Activated CD4-positive, CD25-positive, alpha-beta regulatory T cell treated with anti-CD3 and anti-CD28 coated beads, Interleukin-2, amount 50 U/mL, for 24 hours (primary cell): ENCODE measurements at places on chromosomes 3 and 15.

GRCh38 chr15:76336254-76337058, at the start of gene ISL2:
TSS of gene ISL2 (plus strand) at chr15:76336773. CDS start at chr15:76336884, 111 bp downstream.
- peak; percentile 51 for ATAC-seq

DNA sequence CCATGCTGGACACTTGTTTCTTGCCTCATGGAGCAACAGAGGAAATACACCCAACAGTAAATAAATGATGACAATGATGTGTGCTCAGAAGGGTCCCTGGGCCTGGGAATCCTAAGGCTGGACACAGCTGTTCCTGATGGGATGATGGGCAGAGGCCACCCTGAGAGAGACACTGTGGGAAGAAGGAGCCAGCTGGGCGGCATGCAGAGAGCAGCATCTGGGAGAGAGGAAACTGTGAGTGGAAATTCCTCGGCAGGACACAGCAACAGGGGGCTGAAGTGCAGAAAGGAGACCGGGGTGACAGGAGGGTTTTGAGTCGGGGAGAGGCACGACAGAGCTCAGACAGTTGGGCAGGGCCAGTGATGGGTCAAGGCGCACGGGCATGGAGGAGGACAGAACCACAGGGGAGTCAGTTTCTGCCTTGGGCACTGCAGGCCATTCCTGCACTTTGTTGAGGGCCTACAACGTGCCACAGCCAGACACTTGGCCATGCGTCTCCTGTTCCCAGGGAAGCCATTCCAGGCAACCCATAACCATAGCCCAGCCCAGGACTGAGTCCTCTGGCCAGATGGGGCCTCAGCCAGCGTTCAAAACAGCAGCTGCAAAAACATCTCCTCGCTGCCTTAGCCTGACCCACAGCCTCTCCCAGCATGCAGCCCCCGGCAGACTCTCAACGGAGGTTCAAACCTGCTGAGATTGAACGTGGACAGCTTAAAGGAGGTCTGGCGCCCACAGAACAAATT, 36.7 kb upstream of the SLC6A1 start:
- no peak for ATAC-seq

GRCh38 chr3:8988791-8989558, 25.7 kb upstream of the RAD18 start:
- no peak for ATAC-seq

GRCh38 chr3:157122832-157123427, 37.0 kb downstream of the CCNL1 start:
- ATAC-seq: no peak

- no peak for ATAC-seq
Observed at GRCh38 chr15:99977929-99978328, 244.7 kb upstream of the LYSMD4 start.

GRCh38 chr3:46971742-46972141, 4.8 kb downstream of the CCDC12 start:
- no peak for ATAC-seq

GRCh38 chr3:197736010-197736490, 654 bp downstream of the RUBCN start:
- peak; percentile 19 for ATAC-seq

DNA sequence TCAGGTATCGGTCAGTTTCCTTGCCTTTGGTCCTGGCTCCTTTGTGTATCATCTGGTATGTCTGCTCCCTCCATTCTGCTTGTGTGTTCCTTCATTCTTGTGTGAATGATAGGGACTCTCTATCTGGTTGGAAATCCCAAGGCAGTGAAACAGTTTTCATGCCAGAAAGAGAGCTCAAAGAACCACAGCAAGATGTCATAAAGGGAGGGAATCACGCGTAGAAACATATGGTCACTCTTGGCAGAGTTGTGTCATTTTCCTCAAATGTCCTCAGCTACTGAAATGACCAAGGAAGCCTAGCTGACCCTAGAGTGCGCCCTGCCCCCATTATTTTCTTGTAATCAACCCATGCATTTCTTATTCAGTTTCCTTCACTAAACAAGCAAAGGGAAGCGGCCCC, 48.0 kb downstream of the RASGRP1 start:
- no peak for ATAC-seq

DNA sequence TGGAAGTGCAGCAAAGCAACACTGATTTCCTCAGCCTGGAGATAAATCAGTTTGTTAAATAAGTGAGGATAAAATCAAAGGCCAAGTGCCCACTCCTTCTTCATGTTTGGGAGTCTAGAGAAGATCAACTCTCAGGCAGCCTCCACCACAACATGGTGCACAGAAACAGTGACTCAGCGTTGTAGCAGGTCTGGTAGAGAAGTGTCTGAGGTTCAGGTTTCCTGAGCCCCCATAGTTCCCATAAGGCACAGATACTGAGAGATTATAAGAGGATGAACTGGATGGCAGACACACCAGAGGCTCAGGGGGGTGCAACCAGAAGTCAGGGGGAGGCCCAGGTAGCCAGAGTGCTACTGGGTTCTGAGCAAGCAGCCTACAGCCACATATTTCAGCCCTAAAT, 166.7 kb downstream of the FRMD5 start:
- ATAC-seq: no peak
